PC-3 (cell line): ENCODE measurements at places on chromosomes 5 and 9.

- no peak for DNase-seq
These were observed 254.8 kb downstream of the ADGRV1 start for GRCh38 chr5:90813392-90813791.

DNA sequence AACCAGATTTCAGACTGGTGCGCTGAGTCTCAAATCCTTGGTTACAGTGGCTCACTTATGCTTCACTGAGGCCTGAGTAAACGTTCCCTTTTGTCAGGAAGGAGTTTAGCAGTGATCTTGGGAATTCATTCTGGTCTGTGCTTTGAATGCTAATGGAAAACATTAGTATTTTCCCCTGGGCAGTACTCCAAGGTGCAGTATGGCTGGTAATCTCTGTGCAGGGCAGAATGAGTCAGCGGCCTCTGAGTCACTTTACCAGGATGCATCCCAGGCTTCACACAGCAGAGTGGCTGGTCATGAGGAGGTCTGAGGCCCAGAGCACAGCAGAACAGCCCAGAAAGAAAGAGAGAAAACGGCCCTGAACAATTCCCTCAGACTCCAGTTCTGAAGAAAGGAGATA lies 54.0 kb downstream of the PCA3 start:
- DNase-seq: peak; percentile 92

DNA sequence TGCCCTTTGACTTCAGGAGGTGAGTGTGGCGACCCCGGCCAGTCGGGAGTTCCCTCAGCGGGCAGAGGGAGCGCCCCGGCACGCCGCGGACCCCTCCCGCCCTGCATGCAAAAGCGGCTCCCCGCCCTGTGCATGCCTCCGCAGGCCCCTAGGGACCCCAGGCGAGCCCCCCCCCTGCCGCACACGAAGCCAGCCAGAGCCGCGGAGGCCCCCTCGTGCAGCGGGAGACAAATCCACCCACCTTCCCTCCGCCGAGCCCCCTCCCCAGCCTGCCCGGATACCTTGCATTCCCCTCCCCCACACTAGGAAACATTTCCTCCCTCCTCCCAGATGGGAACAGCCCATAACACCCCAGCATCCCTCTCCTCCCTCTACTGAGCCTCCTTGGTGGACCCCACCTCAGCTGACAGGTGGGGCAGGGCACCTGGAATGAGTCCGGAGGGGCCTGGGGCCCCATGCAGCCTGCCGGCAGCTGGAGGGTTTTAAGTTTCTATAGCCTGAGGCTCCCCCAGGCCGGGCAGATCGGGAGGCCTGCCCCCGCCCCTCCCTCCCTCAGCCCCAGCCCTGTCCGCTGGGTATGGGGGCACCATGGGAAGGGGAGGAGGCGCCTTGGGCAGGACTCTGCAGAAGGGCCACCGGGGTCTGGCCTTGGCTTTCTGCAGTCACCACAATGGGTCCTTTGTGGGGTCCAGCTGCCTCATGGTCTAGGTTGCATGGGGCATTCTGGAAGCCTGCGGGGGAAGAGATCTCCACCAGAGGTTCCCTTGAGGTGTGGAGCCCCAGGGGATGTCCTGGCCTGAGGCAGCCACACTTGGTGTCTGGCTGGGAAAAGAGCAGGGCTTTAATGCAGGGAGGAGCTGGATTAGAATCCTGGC lies 601 bp downstream of the ERGIC1 start:
- no peak for DNase-seq

DNA sequence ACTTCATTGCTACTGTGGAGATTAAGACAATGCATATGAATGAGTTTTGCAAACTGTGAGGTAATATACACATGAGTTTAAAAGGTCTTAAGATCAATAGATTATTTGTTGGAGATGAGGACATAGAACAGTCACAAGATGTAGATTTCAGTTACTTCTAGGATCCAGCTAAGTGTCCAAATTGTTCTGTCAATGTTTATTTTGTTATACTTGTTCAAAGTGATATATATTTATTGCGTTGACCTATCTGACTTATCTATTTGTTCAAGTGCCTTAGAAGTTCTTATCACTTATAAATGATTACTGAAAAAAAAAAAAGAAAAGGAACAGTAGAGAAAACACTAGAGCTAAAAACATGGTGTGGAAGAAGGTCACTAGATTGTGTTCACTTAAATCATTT lies 75.6 kb upstream of the GRIN3A start:
- DNase-seq: no peak

- no peak for DNase-seq
These were observed 322.1 kb downstream of the OSTF1 start for GRCh38 chr9:75410405-75410804.

- DNase-seq: no peak
These were observed 8.3 kb downstream of the NFIL3 start for GRCh38 chr9:91415290-91415689.

DNA sequence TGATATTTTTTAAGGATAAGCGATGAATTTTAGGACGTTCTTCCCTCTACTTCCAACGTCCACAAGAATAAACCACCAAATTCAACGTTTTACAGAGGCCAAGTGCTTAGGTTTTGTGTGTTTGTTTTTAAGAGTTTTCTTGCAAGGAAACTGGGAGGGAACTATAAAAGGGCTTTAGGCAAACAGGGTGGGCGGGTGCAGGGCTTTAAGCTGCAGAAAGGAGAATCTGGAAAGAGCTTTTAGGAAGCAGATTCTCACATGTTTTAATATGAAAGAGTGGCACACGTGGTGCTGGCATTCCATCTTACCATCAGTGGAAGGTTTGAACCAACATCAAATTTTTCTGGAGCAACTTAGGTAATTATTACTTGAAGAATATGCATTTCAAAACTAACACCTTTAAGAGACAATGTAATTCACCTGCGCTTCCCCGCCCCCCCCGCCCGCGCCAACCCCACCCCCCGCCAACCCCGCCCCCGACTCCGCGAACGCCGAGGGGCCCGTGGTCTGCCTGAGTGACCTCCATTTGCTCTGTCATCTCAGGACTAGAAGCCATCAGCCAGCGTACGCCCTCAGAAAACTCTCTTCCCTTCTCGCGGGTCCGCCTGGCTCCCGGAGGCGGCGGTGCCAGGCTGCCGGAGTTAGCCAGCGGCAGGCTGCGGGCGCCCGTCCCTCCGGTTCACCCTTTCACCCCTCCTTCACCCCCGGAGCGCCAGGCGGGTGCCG lies 911 bp upstream of the PIK3R1 start:
- no peak for DNase-seq

GRCh38 chr9:25284365-25284764 lies 393.9 kb downstream of the TUSC1 start:
- DNase-seq: no peak

GRCh38 chr5:73552642-73553041 lies 12.8 kb downstream of the ANKRA2 start:
- DNase-seq: peak; percentile 27

DNA sequence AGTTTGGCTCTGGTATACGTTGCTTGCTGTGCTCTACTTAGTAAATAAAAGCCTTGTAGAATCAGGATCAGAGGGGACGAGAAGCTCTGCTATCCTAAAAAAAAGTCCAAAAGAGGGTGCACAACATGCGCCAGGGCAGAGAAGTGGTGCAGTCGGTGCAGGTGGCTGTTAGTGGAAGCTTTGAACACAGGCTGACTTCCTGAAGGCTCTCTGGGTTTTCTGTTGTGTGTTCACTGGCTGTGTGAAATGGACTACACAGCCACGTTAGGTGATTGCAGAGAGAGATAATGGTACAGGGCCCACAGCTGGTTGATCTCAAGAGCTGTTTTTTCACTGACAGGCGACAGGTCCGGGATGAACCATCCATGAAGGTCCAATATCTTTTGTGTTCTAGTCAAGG lies 167.4 kb downstream of the TMEM167A start:
- no peak for DNase-seq

DNA sequence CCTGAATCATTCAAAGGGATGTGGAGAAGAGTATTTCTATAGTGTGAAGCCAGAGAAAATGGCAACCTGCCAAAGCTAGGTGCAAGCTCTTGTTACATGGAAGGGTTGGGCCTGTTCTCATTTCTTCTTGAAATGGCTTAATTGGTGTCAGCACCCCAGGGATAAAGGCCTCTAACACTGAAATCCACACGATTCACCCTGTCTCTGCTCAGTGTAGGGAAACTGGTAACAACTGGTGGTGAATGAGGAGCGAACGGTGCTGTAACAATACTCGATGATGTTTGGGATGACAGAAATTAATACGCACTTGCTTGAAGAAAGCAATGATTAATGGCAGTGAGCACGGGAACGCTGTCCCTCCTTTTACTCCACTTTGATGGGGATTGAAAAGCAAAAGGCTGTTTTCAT lies 16.2 kb downstream of the PBX3 start:
- peak; percentile 26 for DNase-seq

GRCh38 chr5:24376616-24377015 lies 268.2 kb downstream of the CDH10 start:
- no peak for DNase-seq

DNA sequence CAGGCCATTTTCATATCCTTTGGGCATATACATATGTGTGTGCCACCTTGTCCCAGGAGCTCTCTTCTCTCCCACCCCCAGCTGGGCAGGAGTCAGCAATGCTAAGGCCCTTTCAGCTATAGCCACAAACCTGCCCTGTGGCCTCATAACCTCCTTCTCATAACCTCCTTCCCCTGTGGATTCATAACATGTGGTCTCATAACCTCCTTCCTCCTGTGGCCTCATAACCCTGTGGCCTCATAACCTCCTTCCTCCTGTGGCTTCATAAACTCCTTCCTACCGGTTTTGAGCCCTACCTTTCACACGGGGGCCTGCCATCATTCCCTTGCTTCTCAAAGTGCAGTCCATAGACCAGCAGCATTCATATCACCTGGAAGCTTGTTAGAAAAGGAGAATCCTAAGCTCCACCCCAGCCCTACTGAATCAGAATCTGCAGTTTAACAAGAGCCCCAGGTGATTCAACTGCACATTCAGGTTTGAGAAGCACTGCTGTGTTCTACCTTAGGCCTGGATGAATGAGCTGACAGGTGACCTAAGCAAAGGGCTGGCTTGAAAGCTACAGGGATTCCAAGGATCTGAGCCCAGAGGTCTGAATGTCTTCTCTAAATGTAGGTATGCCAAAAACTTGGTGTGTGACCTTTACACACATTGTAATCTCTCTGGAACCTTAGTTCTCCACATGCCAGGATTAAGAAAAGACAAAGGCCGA lies 41.9 kb upstream of the PLPP6 start:
- peak; percentile 18 for DNase-seq

GRCh38 chr5:83528439-83528769 lies 56.9 kb downstream of the VCAN start:
- no peak for DNase-seq
